ENCODE measurements at places on chromosomes 16 and 17.

GRCh38 chr17:79374087-79374689 is 236.7 kb downstream of the RBFOX3 start:
- no peak for DNase-seq

DNA sequence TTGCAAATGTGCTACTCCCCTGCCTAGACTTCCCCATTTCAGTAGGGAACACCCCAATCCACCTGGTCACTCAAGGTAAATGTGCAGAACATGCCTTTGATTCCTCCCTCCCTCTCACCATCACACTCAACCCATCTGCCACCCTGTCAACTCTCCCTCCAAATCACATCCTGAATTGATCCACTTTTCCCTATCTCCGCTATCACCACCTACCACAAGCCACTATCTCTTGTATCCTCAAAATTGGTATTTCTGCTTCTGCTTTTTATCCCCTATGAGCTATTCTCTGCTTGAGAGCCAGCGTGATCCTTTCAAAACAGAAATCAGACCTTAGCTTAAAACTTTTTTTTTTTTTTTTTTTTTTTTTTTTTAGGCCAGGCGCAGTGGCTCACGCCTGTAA is 5.4 kb upstream of the NOL11 start:
- DNase-seq: no peak

GRCh38 chr17:71229070-71229469 is 891.8 kb upstream of the SOX9 start:
- DNase-seq: no peak

GRCh38 chr16:51151961-51152663 is 1.0 kb upstream of the SALL1 start:
- DNase-seq: peak; percentile 46
